NCI-H345 (cell line): ENCODE measurements at places on chromosomes 5 and 9.

- DNase-seq = peak; percentile 70
These were observed 1.9 kb upstream of the ANKRD18A start for GRCh38 chr9:38622288-38622674.

DNA sequence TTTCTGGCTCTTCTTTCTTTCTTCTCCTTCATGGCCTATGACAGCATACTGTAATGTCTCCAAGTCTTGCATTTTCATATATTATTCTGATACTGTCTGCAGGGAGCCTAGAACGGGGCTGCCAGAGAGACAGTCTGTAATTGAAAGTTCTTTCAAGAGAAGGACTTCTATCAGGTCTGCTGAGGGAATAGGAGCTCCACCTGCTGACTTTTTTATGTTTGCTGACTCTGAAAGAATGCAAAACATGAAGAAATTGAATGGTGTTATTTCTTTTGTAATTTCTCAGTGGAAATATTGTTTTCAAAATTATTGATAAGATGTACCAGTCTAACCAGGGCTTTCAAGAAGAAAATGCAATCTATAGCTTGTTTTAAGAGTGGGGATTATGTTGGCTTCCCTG lies 121.9 kb upstream of the RFX3 start:
- DNase-seq = no peak

DNA sequence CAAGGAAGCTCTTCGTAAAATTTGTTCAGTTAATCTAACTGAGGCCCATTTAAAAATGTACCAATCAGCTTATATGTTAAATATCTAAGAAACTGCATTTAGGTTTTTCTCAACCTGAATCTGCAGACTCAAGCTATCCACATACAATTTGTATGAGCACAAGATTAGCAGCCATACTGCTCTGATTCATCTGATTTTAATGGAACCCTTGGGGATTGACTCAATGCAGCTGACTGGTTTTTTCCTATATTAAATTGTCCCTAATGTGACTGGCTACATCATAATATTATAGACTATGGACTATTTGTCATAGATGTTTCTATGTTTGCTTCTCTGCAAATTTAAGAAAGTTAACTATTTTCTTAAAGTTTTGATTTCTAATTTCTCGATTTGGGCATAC lies 451.0 kb upstream of the TUSC1 start:
- DNase-seq = no peak

DNA sequence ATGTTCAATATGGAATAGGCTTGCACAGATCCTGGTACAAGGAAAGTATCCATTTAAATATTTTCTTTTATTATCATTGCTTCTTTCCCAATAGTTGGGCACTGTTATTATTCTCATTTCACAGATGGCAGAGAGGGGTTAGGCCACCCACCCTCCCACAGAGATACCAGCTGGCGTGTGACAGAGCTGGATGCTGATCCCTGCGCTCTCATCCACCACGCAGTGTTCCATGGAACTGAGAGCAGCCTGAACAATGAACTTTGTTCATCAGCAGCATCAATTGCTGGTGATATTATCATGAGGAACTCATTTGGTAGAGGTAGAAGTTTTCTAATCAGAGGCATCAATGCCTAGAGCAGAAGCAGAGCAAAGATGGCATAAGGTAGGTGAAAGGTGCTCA lies 227.9 kb downstream of the ESM1 start:
- DNase-seq = no peak

DNA sequence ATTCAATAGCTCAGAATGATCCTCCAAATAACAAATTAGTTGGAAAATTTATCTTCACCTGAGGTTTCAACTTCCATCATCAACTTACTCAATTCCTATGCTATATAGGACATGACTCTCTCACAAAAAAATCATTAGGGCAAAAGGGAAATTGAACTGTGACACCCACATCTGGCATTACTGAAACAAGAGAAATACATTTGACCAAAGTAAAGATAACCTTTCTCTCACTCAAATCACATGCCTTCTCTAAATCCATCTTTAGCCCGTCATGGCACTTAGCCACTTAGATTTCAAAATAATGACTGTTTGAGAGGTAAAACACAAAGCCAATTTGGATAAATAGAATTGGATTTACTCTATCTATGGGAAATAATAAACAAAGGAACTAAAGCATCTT lies 126.4 kb downstream of the ADAMTS6 start:
- DNase-seq = no peak

DNA sequence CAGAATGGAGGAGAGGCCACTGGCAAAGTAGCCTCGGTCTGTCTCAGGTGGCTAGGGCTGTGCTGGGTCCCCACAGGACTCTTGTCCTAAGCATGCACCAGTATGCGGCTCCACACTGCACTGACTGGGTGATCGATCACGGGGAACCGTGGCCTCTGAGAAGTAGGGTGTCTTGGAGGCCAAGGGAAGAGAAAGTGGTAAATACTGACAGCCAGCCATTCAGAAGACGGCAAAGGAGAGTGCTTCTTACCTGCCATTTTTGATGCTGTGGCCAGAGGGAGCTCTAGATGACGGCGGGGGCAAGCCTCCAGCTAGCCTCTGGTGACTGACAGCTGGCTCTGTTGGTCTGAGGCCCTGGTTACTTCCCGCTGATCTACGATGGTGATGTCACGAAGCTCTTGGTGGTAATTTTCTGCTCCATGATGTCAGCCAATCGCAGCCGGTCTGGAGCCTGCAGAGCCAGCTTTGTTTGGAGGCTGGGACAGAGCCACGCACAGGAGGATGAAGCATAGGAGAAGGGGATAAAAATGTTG lies 40.4 kb upstream of the GADD45G start:
- no peak for DNase-seq

- DNase-seq = no peak
These were observed 40.6 kb upstream of the OLFM1 start for GRCh38 chr9:135046739-135047350.

GRCh38 chr5:95284572-95285408 lies at the start of gene MCTP1:
Gene MCTP1, minus strand, starts transcription at chr5:95285094.
- DNase-seq = peak; percentile 64

GRCh38 chr5:75510417-75510835 lies 1.0 kb downstream of the CERT1 start:
- DNase-seq = no peak

GRCh38 chr5:132704875-132705274 lies 31.1 kb downstream of the IL4 start:
- no peak for DNase-seq

DNA sequence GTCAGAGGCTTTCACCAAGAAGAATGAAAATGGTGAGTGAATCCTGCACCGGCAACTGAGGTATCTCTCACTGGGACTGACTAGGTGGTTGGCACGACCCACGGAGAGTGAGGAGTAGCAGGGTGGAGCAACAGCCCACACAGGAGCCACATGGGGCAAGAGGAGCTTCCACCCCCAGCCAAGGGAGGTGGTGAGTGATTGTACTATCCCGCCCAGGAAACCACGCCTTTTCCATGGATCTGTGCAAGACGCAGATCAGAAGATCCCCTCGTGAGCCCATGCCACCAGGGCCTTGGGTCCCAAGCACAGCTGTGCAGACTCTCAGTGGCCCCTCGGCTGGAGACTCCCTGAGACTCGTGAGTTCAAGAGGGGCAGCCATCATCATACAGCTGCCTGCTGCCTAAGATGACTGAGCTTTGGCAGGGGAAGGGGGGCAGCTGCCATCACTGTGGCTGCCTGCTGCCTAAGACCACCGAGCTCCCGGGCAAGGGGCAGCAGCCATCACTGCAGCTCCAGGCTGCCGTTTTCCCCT lies 229.5 kb downstream of the AP3B1 start:
- no peak for DNase-seq

- DNase-seq = no peak
These were observed 7.1 kb downstream of the SYNPO start for GRCh38 chr5:150647275-150648251.

DNA sequence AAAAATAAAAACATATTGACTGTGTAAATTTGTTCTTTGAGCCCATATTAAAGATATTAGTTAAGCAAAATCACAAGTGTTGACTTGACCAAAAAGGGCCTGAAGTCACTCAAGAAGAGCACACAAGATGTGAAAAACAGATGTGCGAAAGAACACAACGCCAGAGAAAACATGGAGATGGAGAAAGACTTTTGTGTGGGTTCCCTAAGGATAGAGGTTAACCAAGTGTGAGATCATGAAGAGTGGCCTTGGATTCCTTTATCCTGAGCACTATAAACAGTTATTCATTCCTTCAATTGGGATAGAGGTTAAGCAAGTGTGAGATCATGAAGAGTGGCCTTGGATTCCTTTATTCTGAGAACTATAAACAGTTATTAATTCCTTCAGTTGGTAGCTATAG lies 361.8 kb downstream of the CDH18 start:
- no peak for DNase-seq

DNA sequence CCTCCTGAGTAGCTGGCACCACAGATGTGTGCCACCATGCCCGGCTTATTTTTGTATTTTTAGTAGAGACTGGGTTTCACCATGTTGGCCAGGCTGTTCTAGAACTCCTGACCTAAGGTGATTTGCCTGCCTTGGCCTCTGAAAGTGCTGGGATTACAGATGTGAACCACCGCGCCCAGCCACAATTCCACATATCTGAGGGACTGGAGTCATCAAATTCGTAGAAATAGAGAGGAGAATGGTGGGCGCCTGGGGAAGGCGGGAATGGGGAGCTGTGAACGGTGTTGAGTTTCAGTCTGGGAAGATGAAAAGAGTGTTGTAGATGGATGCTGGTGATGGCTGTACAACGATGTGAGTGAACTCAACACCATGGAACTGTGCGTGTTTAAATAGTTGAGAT lies 1.9 kb upstream of the ABO start:
- DNase-seq = no peak

GRCh38 chr5:78515670-78516069 lies 132.9 kb downstream of the LHFPL2 start:
- DNase-seq = no peak

GRCh38 chr5:149671544-149671943 lies 58.6 kb upstream of the PPARGC1B start:
- DNase-seq = peak; percentile 22

GRCh38 chr5:59041355-59041754 lies 458.5 kb downstream of the RAB3C start:
- no peak for DNase-seq

DNA sequence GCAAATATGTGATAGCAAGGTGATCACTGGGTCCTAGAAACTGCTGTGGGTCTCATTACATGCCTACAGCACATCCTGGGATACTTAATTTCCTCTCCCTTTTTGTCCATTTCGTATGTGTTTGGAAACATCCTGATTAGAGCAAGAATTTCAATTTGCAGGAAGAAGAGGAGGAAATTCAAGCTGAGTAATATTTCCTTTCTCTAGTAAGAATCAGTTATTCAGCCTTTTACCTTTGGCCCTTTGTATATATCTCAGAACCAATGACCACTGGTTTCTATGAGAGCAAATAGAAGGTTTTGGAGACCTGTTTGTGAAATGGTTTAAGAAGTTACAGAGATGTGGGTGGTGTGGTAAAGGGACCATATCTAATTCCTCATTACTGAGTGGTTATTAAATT lies 171.6 kb downstream of the RMI1 start:
- no peak for DNase-seq

DNA sequence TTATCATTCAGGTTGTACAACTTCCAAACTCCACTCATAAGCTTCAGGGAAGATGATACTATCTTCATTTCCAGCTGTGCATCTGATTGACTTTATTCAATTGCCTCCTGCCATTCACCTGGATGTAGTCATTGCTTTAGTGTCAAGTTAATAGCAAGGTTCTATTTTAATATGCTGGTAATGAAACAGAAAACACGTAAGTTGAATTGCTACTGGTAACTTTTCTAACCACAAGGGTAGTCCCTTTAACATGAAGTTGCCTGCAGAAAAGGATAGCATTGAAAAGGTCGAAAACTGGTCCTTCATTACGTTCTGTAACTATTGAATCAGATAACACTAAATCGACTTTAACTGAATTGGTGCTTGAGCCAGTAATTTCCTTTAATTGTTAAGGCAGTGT lies 459.4 kb upstream of the CDH6 start:
- DNase-seq = no peak

GRCh38 chr5:116409591-116410296 lies 164.9 kb downstream of the SEMA6A start:
- no peak for DNase-seq
